ENCODE measurements at places on chromosomes 11 and 22. TPM values are rescaled to one million over a fixed set of nuclear protein-coding genes. Genes with fewer than 3 reads are reported as not detected.

GRCh38 chr11:31301549-31302510 is 67.7 kb downstream of the DCDC1 start:
- DNase-seq, result no peak

CHADL gene
- total RNA-seq, result 2.4 TPM

FGF4 gene
- total RNA-seq, result not detected

DNA sequence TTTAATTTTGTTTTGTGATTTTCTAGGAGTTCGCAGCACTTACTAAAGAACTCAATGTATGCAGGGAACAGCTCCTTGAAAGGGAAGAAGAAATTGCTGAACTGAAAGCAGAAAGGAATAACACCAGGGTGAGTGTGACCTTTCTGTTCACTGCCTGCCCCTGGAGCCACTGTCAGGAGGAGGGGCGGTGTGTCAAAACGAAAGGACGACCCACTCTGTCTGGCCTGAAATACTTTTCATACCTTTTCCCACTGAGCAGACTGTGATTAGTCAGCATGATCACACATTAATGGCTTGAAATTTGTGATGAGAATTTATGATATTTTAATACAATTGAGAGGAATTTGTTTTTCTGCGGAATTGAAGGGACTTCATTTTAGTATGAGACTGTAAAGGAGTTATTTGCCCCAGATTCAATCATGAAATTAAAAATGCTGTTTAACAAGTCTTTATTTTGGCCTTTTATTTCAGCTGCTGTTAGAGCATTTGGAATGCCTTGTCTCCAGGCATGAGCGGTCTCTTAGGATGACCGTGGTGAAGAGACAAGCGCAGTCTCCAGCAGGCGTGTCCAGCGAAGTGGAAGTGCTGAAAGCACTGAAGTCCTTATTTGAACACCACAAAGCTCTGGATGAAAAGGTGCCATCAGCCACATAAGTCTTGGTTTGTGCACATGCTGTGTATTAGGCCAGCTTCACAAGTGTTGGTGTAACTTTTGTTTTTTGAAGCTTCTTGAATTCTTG is 54.1 kb downstream of the PPFIA1 start:
- DNase-seq, result no peak

DNA sequence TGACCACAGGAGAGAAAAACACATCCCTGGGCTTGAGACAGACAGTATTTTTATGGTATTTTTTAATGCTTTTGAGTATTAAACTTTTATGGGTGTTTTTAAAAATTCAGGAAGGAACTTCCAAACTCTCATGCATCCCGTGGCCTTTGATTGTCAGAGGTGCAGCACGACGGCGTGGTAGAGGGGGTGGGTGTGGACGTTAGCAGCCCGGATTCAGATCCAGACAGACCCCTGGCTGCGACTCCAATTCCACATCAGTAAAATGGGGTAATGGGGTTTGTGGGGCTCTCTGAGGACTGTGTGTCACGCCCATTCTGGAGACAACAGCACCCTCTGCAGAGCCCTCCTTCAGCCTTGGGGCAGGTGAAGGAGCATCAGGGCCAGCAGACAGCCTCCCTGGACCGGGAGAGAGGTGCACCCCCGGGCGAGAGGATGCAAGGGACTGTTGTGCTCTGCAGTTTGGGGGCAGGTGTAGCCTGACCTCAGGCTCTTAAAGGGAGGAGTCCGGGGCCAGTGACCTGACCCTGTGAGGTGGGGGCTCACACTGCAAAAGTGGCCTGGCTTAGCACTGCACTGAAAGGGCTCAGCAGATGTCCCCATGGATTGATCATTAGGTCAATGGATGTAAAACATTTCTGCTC is 1024.3 kb downstream of the TBC1D22A start:
- DNase-seq, result no peak

GRCh38 chr11:35183326-35183925 is 44.5 kb downstream of the CD44 start:
- no peak for DNase-seq

- no peak for DNase-seq
These were observed 31.8 kb downstream of the YPEL1 start for GRCh38 chr22:21703684-21704316.

- DNase-seq, result no peak
These were observed 372.1 kb downstream of the BRD1 start for GRCh38 chr22:49455595-49455994.

- DNase-seq, result no peak
These were observed 23.7 kb upstream of the BID start for GRCh38 chr22:17797721-17798559.

- DNase-seq, result no peak
These were observed 10.1 kb upstream of the BLID start for GRCh38 chr11:122126024-122126688.

CHID1 gene
- 28.4 TPM for total RNA-seq

DNA sequence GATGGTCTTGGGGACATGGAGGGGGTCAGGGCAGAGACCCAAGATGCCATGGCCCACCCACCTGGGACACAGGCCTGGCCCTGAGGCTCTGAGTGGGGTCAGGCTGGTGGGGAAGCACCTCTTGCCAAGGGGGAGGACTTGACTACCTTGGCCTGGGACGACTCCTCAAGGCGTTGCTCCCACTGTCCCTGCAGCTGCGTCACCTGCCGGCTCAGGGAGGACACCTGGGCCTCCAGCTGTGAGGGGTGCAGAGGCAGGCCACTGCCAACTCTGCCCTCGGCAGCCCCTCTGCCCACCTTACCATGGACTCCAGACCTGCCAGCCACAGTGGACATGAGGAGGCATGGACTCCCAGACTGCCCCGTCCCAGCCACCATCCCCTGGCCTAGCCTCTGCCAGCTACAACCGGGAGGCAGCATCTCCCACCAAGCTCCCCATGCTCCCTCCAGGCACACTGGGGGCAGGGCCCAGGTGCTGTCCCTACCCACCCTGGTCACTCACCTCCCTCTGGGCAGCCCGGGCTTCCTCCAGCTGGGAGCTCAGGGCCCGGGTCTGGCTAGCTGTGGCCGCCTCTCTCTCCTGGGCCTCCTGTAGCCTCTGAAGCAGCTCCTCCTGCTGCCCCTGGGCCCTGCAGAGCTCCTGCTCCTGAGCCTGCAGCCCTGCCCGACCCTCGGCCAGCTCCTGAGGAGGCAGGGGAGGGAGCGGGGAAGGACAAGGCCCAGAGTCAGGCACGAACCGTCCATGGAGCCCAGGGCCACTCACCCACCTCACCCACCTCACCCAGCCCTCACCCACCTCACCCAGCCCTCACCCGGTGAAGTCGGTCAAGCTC is 8.6 kb downstream of the CDC42BPG start:
- DNase-seq, result no peak

DNA sequence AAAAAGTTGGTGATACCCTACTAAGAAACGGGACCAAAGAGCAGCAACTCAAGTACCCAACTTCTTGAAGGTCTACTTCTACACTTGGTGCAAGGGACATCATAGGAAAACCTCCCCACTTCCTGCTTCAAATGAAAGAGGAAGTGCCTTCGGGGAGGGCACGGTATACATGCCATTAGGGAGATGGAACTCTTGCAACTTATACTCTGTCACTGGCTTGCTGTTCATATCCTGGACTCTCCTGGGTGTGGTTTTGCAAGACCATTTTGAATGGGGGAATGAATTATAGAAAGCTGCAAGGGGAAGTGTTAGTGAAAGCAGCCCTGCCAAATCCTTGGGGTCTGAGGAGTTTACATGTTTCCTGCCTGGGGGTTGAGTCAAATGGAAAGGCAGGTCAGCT is 41.9 kb downstream of the CSNK2A3 start:
- DNase-seq, result no peak

DNA sequence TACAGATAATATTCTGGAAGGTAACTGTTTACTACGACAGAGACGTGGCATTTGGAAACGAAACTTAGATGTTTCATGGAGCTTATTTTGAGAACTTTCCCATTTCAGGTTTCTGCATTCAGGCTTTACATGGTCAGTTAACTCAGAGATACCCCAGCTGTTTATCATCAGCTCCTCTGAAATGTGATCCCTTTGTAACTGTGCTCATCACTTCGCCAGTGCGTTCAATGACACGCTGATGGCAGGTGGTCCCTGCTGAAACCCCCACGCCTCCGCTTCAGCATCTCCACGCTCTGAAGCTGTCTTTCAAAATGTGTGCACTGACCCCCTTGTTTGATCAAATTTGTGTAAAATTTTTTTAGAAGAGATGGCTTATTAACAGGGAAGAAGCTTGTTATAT is 30.5 kb downstream of the ALG12 start:
- no peak for DNase-seq

LDHAL6A gene
- 0.54 TPM for total RNA-seq

OR52H1 gene
- total RNA-seq, result 0.82 TPM

ALDH3B1 gene
- 0.82 TPM for total RNA-seq

- no peak for DNase-seq
These were observed 8.3 kb downstream of the TPBGL start for GRCh38 chr11:75248924-75249256.

OR5A1 gene
- total RNA-seq, result not detected

Data from cerebellum (tissue), 4 donors.